ENCODE measurements at places on chromosomes 7 and 10.

DNA sequence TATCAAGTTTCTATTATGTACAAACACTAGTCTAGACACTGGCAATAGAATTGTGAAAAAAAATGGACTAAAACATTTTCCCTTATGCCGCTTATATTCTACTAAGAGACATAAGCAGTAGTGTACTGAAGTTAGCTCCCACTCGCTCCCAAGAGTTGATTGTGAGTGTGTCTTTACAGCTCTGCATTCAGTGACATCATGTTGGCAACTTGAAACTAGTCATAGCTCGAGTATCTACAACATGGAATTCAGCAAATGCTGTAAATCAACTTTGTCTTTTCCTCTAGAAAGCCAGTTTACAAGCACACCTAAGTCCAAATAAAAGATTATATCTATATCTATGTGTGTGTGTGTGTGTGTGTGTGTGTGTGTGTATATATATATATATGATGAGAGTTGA lies 58.8 kb upstream of the MAGI2 start:
- DNase-seq: no peak

DNA sequence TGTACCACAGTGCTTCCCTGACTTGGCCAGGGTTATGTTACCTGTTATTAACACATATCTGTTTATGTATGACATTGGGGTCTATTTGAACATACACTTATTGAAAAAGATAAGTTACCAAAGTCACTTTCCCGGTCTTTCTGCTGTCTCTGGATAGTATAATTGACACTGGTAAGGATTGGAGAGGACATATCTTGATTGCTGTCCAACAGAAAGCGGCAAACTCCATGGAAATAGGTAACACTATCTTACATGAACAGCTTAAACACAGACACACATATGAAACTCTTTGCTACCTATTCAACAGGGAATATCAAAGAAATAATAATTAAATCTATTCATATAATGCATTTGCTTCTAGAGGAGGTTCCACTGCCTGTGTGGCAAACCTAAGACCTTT lies 282.5 kb upstream of the AOAH start:
- no peak for DNase-seq

DNA sequence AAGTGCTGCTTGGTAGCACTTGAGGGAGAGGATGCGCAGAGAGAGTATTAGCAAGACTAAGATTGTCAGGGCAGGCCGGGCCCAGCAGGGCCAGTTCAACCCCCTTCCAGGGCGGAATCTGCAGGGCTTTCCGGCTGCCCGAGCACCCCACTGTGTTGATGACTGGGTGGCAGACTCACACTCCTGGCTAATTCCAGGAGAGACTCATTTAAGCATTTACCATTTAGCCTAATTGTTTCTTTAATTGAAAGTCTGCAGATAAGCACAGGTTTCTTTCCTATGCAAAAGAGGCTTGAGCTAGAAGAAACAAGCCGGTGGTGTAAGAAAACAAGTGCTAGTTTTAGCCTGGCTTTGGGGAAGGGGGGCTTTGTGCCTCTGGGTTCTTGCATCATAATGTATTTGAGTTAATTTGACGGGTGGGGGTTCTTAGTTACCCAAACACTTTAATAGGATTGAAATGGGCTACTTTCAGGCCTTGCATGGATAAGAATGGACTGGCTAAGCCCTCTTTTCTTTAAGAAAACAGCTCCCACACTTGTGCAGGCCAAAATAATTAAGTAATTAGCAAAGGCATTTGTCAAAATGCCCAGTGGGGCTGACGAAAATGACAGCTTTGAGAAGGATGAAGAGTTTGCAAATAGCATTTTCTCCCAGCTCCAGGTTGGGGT lies 201.3 kb downstream of the MYOF start:
- no peak for DNase-seq

DNA sequence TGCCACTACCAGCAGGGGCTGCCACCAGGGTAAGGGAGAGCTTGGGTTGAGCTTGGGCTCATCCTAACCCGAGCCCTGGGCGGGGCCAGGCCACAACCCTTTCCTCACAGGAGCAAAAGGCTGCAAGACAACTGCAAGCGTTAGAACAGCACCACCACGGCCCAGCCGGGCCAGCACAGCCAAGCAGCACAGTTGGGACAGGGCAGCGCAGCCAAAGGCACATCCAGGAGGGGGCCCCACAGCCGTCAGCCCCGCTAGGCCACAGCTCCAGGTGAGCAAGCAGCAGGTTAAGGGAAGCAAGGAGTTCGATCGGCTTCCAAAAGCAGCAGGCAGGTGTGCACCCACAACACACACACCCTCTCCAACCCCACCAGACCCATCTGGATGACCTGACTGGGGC lies 7.0 kb upstream of the NDST2 start:
- DNase-seq: no peak

DNA sequence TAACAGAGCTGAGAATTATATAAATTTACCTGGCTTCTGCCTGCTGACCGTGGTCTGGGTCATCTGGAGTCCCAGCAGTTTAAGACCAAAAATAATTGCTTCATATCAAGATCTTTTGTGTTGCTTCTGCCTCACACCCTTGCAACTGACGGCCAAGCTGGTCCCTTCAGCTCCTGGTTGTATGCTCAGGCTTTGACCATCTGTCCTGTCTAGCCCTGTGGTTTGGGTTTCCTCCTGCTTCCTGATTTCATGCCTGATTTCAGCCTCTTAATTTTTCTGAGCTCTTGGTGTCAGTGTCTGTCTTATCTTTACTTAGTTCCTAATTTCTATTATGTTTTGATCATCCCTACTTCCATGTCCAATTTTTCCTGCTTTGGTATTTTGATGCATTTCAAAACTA lies 87.9 kb upstream of the PLXDC2 start:
- no peak for DNase-seq

- DNase-seq: no peak
Measured at GRCh38 chr7:102024769-102025391, 207.5 kb downstream of the CUX1 start.

DNA sequence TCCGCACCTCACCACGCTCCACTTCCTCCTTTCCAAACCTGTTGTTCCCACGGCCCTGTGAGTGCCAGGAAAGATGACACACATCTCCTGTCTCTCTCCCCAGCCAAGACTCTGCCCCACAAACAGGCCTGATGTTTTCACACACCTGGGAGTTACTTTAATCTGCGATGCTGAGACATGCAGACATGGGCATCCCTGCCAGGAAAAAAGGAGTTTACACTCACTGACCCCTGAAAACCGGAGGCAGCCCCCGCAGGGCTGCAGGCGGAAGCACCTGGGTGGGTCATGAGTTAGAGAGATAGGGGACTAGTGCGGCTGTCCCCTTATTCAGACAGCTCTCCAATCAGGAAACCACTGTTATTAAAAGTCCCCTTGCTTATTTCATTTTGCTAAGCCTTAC lies 106.4 kb upstream of the CARD11 start:
- no peak for DNase-seq

- no peak for DNase-seq
Measured at GRCh38 chr7:42742318-42742717, 169.6 kb downstream of the C7orf25 start.

GRCh38 chr7:39293056-39293823 lies 273.0 kb upstream of the YAE1 start:
- DNase-seq: no peak

- no peak for DNase-seq
Measured at GRCh38 chr7:28726555-28726954, 231.6 kb downstream of the TRIL start.

GRCh38 chr10:131270461-131271190 lies 40.9 kb downstream of the TCERG1L start:
- DNase-seq: no peak

GRCh38 chr10:34323192-34323591 lies 491.9 kb downstream of the PARD3 start:
- DNase-seq: no peak

GRCh38 chr10:12717981-12718707 lies 283.4 kb downstream of the CCDC3 start:
- no peak for DNase-seq

DNA sequence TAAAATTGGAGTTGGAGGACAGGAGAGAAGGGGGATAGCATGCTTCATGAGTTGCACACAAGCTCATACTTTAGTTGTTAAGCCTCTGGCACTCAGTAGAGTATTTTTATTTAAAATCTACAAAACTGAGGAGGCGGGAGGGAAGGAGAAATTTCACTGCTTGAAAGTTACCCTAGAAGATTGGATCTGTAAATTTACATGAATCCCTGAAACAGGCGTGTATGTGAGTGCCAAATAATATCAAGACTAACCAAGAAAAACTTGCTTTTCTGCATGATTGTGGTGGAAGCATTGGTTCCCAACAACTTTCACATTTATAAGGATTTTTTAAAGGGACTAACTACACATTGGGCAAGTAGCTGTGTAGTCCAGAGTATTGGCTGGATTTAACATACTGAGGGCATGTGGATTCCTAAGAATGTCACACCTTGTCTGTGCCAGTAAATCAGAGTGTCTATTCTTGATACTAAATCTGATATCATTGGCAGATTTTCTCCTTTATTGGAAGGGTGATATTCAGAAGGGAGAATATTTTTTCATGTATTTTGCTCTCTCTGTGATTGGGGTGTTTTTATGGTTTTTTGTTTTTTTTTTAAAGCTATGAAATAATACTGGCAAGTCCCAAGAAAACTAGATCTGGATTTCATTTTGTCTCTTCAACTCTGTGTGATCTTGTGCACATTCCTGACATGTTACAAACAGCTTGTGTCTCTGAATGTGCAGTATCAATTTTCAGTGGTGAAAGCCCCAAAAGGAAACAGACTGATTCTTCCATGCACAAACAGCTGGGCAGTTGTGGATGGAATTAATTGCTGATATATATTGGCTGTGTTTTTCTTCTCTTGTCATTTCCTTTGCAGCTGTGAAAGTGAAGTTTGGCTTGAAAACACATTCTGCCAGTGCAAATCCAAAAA lies 67.2 kb downstream of the ADD3 start:
- DNase-seq: no peak

GRCh38 chr10:104540181-104540580 lies 100.9 kb upstream of the SORCS3 start:
- no peak for DNase-seq

DNA sequence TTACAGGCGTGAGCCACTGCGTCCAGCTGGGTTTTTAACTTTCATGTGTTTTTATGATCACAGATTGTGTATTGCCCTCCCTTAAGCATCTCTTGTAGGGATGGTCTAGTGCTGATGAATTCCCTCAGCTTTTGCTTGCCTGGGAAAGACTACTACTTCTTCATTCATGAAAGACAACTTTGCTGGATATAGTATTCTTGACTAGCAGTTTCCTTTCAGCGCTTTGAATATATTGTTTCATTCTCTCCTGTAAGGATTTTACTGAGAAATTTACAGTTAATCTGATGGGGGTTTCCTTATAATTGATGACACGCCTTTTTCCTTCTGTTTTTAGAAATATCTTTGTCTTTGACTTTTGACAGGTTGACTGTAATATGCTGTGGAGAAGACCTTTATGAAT lies 33.2 kb downstream of the STK31 start:
- no peak for DNase-seq

- no peak for DNase-seq
Measured at GRCh38 chr7:148626828-148627227, 36.3 kb downstream of the C7orf33 start.

DNA sequence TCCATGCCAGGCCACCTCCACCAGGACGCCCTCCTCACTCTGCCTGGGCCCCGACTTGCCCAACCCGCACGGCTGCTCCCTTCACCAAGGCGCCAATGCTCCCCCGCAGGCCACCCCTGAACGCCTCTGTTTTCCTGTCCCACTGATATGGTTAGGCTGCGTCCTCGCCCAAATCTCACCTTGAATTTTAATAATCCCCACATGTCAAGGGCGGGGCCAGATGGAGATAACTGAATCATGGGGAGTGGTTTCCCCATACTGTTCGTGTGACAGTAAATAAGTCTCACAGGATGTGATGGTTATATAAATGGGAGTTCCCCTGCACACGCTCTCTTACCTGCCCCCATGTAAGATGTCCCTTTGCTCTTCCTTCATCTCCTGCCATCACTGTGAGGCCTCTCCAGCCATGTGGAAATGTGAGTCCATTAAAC lies 29.8 kb downstream of the RSU1 start:
- peak; percentile 12 for DNase-seq

- no peak for DNase-seq
Measured at GRCh38 chr10:110303681-110304080, 1.0 kb downstream of the SMNDC1 start.

DNA sequence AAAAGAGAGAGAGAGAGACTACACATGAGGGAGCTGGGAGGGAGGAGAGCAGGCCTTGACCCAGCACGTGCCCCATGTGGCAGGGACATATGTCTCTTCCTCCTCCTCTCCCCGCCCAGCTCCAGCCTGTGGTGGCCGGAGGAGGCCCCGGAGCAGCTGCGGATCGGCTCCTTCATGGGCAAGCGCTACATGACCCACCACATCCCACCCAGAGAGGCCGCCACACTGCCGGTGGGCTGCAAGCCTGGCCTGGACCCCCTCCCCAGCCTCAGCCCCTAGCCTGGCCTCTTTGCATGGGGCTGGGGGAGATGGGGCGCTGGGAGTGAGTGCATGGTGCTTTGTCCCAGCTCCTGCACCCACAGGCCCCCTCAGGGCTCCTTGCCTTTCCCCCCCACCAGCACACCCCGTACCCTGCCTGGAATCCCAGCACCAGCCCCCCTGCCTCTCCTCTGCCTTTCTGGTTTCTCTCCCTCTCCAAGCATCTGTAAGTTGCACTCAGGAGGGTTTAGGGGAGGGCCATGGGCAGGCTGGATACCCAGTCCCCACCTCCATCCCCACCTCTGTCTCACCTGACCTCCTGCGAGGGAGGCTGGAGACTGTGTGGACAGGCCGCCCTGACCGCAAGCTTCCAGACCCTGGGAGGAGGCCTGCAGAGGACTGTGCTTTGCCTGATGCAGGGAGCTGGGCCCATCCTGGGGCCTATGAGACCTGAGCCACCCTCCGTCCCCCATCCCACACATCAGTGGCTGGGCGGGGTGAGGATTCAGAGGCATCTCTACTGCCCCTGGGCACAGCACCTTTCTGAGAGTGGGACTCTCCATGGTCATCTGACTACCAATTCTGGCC lies 4.8 kb downstream of the UPK3B start:
- no peak for DNase-seq

DNA sequence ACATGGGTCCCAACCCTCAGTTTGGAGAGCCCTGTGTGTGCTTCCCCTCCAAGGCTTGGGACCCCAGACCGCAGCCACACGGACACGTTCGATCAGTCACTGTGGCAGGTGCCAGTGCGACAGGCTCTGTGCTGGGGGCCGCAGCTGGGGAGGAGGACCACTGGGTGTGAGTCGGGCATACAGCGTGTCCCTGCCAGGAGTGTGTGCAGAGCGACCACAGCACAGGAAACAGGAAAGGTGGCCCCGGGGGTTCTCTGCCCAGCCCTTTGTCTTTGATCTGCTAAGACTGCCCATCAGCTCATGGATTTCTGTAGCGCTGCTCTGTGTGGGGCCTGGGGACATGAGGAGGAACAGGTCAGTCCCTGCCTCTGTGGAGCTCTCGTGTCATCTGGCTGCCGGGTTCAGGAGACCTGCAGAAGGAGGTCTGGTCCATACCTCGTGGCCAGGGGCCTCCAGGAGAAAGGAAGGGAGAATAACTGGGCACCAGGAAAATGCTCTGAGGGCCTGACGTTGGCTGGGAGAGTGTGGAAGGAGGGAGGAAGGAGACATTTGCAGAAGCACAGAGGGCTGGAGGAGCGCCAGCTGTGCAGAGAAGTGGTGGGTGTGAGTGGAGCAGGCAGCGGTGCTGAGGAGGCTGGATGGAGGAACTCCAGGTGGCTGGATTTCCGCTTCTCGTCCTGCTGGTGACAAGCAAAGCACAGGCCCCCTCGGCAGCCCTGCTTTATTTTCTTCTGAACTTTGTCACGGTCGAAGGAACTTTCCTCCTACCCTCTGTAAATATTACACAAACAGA lies 4.1 kb downstream of the NUDT1 start:
- no peak for DNase-seq

All from activated CD8-positive, alpha-beta memory T cell treated with anti-CD3 and anti-CD28 coated beads for 1 hour (primary cell).